SK-N-MC (cell line): ENCODE measurements at places on chromosomes 3 and 15.

GRCh38 chr3:125357032-125357658 lies 18.0 kb downstream of the ZNF148 start:
- DNase-seq = no peak

DNA sequence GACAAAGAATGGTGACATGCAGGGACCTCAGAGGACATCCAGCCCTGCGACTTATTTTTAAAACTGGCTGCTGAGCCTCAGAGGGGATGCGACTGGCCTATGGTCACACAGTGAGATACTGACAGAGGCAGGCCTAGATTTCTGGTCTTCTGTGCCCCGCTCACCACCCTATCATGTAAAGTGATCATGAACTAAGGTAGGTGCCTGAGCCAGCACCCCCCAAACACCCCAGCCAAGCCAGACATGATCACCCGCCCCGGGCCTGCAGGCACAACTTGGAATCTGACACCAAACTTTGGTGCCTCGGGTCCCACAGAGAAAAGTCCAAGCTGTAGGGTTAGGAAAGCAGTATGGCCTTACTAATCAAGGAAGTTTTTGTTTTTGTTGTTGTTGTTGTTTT lies 33.9 kb upstream of the HHATL start:
- DNase-seq = no peak

GRCh38 chr3:171982828-171983227 lies 56.5 kb upstream of the FNDC3B start:
- no peak for DNase-seq

- DNase-seq = no peak
These were observed 474.4 kb upstream of the AGTR1 start for GRCh38 chr3:148223266-148223665.

GRCh38 chr3:51937611-51938450 lies 3.9 kb downstream of the RRP9 start:
- DNase-seq = no peak

DNA sequence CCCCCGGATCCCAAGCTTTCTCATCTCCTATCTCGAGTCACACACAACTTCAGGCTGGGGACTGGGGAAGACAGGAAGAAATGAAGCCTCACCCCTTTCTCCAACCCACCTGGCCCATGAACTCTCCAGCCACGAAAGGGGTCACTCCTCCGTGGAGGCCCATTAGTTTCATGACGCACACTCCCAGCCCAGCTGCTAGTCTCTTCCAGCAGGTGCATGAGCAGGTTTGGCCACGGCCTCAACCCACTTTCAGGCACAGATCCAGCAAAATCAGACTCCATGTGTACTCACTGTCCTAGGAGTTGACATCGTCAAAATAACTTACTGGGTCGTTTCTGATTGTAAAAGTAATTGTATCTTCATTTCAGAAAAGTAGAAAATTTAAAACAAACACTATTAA lies 76.6 kb downstream of the C3orf70 start:
- no peak for DNase-seq

- no peak for DNase-seq
These were observed 234.2 kb upstream of the MCTP2 start for GRCh38 chr15:93997071-93997658.

DNA sequence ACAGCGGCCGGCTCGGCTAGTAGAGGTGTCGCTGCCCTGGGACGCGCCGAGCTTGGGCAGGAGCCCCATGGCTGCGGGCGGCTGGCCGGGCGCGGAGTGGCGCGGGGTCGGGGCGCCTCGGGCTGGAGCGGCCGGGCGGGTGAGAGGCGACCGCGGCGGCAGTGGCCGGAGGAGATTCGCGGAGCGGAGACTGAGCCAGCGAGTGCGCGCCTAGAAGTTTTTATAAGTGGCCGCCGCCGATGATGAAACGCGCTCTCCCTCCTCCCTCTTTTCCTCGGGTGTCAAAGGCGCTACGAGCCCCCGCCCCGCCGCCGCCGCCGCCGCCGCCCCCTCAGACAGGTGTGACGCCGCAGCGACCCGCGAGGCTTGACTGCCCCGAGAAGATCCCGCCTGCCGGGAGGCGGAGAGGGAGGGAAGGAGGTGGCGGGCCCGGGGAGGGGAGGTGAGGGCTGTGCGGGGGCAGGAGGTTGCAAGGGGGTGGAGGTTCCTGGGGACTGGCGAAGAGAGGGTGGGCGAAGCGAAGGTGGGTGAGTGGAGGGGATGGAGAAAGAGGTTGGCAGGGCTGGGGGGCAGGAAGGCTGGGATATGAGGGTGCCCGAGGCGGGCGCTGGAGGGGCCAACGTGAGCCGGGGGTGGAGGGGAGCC lies at the start of gene SLCO2A1:
TSS of gene SLCO2A1 (minus strand) at position 192 of the 645 bp plus-strand sequence. CDS start at position 69, 123 bp downstream.
- no peak for DNase-seq

- no peak for DNase-seq
These were observed 20.3 kb upstream of the FAM3D start for GRCh38 chr3:58686847-58687246.

GRCh38 chr15:75720787-75721479 lies 8.3 kb upstream of the CSPG4 start:
- DNase-seq = no peak

- no peak for DNase-seq
These were observed 87.8 kb downstream of the NECTIN3 start for GRCh38 chr3:111159391-111159790.

DNA sequence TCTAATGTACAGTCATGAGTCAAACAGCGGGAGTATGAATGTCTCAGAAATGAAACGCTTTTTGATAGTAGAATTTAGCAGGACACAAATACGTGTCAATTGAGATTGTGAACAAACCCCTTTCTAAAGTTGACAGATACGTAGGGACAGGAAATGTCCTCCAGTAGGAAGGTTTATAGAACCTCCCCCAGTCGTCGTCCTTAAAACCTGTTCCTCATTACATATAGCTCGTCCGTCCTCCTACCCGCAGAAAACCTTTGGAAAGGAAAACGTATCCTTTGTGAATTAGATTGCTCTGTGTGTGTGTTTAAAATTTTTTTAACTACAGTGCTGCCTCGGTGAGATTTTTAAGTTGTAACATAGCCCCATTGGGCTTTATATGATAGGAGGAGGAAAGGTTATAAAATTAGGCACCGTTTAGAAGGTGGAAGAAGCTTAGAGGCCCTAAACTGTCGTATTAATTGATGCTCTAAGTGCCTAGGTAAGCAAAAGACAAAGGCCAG lies 4.1 kb downstream of the UBE2E1 start:
- DNase-seq = no peak

GRCh38 chr15:101452572-101452971 lies 36.9 kb downstream of the PCSK6 start:
- DNase-seq = no peak

DNA sequence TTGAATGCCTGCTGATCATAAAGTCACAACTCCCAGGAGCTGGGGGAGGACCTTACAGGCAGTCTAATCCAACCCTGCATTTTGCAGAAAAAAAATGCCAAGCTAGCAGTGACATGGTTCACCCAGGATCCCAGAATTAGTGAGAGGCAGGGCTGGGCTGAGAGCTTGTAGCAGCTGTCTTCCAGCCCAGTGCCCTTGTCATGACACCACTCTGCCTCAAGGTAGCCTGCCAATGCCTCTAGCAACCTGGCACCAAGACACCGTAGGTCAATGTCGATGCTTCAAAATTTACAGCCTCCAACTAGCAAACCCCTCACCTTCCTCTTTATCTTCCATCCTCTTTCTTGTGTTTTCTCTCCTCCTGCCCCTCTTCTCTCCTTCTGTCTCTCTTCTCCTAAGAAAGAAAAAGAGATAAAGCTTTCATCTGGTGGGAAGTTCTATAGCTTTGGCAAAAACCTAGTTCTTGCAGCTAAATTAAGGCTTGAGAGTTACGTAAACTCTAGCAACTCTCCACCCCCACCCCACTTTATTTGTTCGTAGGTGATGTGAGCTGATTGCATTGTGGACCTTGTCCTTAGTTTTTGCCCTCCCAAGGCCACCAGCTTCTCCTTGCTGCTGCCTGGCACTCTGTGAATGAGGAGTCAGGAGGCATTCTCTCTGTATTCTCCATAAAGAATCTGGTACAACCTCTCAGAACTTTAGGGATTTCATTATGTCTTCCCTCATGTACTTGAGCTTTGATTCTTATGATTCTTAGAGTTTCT lies 18.3 kb upstream of the BFSP2 start:
- no peak for DNase-seq

DNA sequence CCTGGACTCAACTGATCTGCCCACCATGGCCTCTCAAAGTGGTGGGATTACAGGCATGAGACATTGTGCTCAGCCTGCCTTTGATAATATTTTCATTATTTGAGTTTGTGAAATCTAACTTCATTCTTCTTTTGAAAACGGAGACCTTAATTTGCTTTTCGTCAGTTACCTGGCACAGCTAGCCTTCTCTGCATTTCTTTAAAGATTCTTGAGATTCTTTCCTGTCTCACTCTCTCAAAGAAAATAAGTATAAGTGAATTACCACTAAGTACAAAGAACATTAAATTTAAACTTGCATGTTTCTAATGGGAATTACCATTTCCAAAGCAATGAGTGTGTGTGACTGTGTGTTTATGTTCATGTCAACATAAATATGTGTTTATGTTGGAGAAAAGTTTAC lies 187.9 kb downstream of the NFKBIZ start:
- DNase-seq = no peak

GRCh38 chr3:141597931-141598330 lies 111.1 kb downstream of the RASA2 start:
- DNase-seq = no peak

GRCh38 chr15:78992416-78993256 lies 47.8 kb upstream of the CTSH start:
- DNase-seq = no peak

GRCh38 chr3:197791892-197792647 lies 1.0 kb downstream of the LRCH3 start:
- DNase-seq = no peak

GRCh38 chr3:184619369-184619768 lies 57.8 kb downstream of the EPHB3 start:
- no peak for DNase-seq

GRCh38 chr3:197733042-197733441 lies 3.7 kb downstream of the RUBCN start:
- no peak for DNase-seq

DNA sequence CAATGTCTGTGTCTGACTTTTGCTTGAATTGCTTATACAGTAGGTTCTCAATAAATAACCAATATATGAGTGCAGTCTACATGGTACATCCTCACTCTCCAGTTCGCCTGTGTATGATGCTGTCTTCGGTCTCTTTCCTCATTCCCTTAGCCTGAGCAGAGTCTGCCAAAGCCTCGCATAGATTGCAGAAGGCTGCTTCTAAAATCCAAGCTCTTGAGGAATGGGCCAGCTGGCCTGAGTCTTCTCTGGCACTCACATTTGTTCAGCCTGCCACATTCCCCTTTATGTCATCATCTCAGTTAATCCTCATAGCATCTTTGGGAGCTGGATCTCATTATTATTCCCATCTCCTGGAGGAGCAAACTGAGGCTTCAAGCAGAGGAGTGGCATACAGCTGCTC lies 27.2 kb upstream of the ADAMTS7 start:
- DNase-seq = no peak

DNA sequence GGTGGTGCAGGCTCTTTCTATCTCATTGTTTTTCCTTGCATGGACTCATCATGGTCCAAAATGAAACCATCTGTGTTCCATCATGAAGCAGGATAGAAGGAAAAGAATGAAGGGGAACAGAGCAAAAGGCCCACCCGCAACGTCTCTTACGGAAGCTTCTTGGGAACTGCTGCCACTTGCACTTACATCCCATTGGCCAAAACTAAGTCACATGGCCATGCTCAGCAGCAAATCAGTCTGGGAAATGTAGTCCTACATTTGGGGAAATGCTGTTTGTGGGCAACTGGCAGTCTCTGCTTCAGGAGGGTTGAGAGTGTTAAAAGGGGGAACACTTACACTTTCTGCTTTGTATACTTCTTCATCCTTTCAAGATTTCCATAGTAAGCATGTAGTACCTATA lies 191.6 kb downstream of the SV2B start:
- DNase-seq = no peak

DNA sequence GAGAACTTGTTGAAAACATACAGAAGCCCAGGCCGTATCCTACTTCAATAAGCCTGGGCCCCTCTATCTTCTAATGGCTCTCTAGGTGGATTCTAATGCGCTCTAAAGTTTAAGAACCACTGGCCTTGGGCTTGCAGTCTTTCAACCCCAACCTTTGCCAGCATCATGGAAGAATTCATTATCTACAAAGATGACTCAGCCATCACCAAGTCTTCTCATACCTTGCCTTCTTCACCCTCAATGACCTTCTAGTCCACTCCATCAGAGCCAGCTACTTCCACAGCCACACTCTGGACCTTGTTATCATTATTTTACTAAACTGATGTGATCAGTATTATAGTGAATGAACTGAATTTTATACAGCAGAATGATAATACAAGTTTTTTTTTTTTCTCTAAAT lies 16.9 kb upstream of the TIPARP start:
- no peak for DNase-seq

DNA sequence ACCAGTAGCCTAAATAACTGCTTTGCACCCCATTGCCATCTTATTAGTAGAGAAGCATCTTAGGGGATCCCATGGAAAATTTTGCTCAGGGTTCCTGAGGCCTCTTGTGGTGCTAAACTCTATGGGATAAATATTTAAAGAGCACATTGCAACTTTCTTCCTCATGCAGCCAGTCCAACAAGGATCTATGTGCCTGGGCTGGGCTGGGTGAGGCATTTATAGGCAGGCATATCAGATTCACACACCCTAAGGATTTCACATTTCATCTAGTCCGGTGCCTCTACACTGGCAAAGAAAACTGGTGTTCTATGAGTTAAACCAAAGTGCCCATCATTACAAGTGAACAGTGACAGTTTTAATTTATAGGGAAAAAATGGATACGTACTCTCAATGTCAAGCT lies 512.3 kb downstream of the EDEM1 start:
- no peak for DNase-seq

- DNase-seq = no peak
These were observed 314.7 kb upstream of the ICE2 start for GRCh38 chr15:60793656-60794055.

DNA sequence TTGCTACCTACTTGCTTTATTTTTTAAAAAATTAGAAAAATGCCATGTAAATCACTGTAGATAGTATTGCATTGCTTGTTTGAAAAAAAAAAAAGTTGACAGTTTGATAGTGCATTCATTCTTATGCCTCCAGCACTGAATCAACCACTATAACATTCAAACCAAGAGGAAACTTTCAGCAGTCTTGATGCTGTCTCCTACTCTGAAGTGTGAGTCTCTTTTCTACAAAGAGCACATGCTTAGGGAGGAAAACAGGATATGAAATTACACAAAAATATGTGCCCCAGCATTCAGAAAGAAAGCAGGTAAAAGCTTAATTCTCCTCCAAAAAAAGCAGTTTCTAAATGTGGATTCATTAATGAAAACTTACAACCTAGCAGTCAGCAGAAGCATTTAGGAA lies 78.3 kb downstream of the ZBTB20 start:
- DNase-seq = no peak

DNA sequence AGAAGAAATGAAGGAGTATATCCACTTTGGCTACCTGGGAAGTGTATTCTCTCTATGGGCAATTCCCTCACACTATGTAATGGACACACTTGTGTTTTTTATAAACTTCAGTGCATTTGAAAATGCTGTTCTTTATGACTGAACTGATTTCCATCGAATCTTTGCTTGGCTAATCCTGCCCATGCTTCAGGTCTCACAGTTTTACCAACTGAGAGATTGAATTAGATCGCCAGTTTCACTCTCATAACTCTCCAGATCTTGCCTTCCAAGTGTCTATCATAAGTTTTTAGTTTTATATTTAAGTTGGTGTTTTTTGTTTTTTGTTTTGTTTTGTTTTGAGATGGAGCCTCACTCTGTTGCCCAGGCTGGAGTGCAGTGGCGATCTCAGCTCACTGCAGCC lies 73.5 kb upstream of the MBNL1 start:
- DNase-seq = no peak

- DNase-seq = no peak
These were observed at the start of gene RARRES1 for GRCh38 chr3:158731938-158732855. Gene RARRES1 (minus strand): TSS chr3:158732457. CDS start chr3:158732415, 42 bp downstream.
